ENCODE measurements at places on chromosomes 3 and 15.
A peak's percentile ranks its signal among the peaks of the same experiment; 100 is the strongest.

GRCh38 chr3:101780661-101781060, 1.6 kb downstream of the NXPE3 start:
- peak; percentile 16 for DNase-seq

DNA sequence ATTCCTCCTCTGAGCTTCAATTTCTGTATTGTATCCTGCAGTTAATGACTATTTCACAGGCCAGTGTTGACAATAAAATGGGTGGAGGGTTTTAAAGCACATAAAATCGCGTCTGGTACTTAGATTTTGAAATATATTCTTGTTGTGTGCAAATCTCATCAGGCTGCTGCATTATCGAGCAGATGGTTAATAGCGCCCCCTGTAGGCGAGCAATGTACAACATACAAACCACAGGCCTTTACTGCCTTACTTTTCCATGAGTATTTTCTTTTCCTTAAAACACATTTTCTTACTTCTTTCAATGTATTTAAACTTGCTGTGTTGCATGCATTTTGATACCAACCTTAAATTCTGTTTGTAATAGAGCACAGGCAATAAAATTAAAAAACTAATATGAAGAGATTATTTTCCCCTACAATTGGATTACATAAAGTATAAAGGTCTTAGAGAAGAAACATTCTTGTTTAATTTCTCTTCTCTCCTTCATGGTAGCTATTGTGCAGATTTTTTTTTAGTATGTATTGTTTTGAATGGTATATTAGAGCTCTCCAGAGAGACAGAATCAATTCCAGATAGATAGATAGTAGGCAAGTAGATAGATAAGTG, 608.4 kb downstream of the CADM2 start:
- DNase-seq: no peak

DNA sequence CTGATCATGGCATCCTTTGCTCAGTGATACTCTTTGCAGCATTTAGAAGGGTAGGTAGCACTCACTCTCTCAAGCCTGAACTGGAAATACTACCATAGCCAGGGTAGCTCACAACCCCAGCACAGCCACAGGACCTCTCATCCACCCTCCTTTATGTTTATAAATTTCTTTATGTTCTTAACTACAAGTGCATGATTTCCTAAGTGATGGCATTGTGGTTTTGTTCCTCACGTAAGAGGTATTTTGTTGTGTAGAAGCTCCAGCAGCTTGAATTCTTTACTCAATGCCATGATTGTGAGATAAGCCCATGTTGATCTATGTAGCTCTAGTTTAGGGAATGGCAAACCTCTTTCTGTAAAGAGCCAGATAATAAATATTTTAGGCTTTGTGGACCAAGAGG, 7.9 kb upstream of the RTP3 start:
- DNase-seq: no peak

- no peak for DNase-seq
Measured at GRCh38 chr3:74787011-74787410, 172.6 kb upstream of the CNTN3 start.

GRCh38 chr3:29903600-29903999, 622.7 kb downstream of the RBMS3 start:
- no peak for DNase-seq

GRCh38 chr15:93060336-93061248, 28.4 kb downstream of the RGMA start:
- DNase-seq: no peak

GRCh38 chr3:189947948-189948723, 172.6 kb downstream of the P3H2 start:
- peak; percentile 69 for DNase-seq

- DNase-seq: no peak
Measured at GRCh38 chr3:68988740-68989139, 24.7 kb downstream of the EOGT start.
